ENCODE measurements at places on chromosomes 1 and 21.

DNA sequence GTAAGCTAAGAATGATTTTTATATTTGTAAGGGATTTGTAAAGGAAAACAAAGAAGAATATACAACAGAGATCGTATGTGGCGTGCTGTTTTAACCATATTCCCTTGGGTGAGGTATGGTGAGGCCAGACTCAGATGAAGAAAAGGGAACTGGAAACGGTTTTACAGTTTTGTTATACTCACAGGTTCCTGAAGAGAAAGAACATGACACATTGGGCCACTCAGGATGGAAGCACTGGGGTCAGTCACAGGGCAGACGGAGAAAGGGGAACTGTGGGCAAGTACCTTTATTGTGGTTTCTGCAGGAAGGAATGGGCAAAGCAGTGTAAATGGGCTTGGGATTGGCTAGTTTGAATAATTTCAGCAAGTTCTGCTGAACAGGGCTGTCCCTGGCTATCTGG, 177.4 kb downstream of the LBR start:
- DNase-seq = no peak

DNA sequence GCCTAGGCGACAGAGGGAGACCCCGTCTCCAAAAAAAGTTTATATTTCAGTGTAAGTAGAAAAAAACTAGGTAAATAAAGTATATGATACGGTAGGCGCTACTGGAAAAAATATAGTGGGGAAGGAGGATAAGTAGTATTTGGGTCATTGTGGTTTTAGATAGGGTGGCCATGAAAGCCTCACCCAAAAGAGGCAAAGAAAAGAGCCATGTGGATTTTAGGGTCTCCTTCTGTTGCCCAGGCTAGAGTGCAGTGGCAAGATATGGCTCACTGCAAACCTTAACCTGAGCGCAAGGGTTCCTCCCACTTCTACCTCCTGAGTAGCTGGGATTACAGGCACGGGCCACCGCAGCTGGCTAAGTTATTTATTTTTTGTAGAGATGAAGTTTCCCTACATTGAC, 17.1 kb downstream of the LEPR start:
- DNase-seq = no peak

DNA sequence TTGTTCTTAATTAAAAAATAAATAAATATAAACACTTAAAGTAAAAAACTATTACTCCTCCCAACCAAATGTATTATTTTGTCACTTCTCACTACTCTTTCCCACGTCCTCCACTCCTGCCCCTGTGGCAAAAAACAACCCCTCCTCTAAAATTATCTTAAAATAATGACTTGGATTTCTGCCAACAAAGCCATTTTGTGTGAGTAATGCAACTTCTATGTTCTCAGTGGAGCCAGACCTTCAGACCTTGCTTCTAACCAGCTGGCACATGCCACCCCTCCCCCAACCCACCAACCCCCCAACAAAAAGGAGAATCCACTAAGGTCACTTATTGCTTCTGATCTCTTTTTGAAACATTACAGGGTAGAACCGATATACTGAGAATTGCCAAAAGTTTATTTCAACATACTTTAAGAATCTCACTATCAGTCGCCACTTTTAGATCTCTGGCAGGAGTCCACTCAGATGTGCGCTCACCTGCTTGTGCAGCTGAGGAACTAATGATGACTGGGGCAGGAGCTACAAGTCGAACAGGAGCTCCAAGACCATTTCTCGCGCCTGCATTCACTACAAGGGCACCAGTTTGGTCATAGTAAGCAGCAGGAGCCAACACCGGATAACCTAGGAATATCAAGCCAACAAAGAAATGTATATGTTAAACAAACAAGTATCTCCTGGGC, 58.3 kb upstream of the SDC3 start:
- no peak for DNase-seq

- no peak for DNase-seq
Observed at GRCh38 chr1:15384301-15384901, 25.3 kb upstream of the EFHD2 start.

DNA sequence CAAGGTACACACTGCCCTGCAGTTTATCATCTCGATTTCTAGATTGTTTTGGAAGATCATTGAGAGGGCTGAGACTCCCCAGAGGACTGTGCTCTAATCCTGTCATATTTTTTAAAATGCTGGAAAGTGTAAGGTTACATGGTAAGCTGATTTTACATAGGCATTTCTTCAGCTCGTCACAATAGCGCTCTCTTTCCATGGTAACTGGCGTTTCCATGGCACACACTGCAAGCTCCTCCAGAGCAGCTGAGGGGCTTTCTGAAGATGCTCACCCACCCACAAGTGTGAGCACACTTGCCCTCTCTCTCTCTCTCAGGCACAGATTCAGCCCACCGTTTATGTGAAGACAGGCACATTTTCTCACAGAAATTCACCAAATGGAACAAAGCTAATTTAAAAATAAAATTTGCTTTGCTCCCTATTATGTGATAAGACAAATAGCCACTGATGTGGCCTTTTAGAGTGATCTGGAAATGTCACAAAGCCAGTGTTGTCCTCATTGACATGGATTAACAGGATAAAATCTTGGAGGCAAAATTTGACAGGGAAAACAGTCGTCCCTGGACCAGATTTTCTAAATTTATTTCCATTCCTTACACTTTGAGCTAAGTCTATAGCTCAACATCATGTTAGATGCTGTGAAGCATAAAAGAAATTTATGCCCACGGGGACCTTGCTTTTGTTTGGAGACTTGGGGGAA, 421.5 kb downstream of the RWDD3 start:
- DNase-seq = no peak

DNA sequence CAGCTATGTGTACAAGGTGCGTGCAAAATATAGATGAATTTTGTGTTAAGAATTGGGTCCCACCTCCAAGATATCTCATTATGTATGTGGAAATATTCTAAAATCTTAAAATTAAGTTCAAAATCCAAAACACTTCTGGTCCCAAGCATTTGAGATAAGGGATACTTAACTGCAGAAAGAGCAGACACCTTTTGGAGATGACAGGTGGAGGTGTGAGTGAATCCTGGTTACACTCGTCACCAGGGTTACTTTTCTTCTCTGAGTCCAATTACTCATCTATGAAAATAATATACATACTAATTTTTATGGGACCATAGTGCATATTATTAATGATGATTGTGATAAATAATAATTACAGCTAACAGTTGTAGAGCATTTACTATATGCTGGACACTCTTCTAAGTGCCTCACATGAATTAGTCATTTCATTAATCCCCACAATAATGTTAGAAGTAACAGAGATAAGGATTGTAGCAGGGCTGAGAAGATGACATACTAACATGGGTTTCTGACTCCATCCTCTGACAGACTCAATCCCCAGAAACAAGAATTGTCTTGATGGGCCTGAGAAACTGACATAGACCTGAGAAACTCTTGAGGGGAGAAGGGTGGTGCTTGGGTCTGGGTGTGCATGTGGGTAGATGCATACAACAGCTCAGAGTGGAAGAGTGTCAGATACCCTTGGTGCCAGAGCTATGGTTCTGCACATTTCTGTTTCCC, 8.3 kb upstream of the FASLG start:
- no peak for DNase-seq

DNA sequence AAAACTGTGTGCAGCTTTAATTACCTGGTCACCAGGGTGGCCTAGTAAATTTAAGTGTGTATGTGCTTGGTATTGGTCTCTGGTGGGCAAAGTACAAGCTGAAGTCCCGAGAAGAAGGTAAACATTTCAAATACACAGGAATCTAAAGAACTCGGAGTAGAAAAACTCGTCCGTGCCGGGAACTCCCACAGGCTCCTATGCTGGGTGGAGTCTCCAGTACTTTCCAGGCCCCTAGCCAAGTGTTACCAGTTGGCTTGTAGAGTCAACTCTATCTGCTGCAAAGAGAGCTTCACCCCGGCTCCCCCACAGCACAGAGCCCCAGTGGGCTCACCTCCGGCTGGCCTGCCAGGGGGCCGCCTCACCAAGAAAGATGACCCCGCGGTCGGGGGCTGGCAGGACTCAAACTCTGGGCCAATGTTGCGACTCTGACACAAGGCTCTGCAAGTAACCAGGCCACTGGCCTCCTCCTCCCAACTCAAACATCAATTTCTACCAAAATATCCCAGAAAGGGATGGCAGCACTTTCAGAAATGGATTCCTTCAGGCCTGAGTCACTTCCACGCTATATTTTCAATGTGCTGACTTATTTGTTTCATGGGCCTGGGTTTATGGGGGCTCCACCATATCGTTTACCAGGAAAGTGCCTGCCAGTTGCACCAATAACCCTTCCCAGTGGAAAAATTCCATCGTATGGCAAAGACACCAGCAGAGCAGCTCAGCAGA, 73.9 kb downstream of the SLC66A1 start:
- DNase-seq = no peak

DNA sequence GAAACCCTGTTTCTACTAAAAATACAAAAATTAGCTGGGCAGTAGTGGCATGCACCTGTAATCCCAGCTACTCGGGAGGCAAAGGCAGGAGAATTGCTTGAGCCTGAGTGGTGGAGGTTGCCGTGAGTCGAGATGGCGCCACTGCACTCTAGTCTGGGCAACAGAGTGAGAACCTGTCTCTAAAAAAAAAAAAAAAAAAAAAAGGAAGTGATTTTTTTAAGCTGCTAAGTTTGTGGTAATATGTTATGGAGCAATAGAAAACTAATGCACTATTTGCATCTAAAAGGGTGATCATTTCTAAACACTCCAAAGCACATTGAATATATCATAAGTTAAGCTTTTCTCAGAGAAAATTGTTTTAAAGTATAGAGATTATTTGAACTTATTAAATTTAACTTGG, 244.8 kb upstream of the SPAG17 start:
- DNase-seq = no peak

GRCh38 chr1:167094690-167095089, 815 bp downstream of the STYXL2 start:
- DNase-seq = no peak

GRCh38 chr1:10640843-10641553, 155.4 kb downstream of the CASZ1 start:
- DNase-seq = no peak

GRCh38 chr1:222009105-222009730, 267.3 kb upstream of the DUSP10 start:
- DNase-seq = peak; percentile 23

- DNase-seq = no peak
Observed at GRCh38 chr1:91527266-91527765, 26.7 kb downstream of the CDC7 start.

DNA sequence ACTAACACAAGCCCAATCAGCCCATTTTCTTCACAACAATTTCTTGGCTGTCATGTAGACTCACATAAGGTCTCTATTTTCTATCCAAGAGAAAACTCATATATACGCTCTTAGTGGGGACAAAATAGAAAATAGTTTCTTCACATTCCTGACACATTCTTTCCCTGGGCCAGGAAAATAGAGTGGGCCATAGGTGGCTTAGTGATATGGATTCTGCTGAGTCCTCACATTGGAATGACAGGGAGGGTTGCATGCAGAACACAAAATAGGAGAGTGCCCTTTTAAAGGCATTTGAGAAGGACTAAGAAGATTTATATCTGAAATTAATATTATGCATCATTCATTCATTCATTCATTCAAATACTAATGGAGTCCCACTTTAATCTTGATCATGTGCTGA, 207.7 kb downstream of the LYPLAL1 start:
- no peak for DNase-seq

- no peak for DNase-seq
Observed at GRCh38 chr1:181112071-181112929, 23.8 kb downstream of the IER5 start.

DNA sequence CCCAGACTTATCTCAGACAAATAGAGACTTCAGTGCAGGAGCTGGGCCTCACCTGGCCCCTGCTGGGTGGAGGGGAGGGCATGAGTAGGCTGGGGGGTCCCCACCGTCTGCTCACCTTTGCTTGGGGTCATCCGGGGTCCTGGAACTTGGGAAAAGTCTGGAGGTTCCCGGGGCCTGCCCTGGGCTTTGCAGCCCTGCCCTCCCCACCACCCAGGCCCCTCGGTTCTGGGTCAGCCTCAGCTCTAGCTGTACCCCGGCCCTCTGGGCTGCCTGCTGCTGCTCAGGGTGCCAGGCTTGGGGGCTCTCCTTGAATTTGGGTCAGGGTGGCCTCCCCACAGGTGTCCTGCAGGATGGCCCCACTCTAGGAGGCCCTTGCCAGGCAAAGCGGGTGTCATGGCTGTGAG, 2.4 kb upstream of the TMEM52 start:
- DNase-seq = no peak

DNA sequence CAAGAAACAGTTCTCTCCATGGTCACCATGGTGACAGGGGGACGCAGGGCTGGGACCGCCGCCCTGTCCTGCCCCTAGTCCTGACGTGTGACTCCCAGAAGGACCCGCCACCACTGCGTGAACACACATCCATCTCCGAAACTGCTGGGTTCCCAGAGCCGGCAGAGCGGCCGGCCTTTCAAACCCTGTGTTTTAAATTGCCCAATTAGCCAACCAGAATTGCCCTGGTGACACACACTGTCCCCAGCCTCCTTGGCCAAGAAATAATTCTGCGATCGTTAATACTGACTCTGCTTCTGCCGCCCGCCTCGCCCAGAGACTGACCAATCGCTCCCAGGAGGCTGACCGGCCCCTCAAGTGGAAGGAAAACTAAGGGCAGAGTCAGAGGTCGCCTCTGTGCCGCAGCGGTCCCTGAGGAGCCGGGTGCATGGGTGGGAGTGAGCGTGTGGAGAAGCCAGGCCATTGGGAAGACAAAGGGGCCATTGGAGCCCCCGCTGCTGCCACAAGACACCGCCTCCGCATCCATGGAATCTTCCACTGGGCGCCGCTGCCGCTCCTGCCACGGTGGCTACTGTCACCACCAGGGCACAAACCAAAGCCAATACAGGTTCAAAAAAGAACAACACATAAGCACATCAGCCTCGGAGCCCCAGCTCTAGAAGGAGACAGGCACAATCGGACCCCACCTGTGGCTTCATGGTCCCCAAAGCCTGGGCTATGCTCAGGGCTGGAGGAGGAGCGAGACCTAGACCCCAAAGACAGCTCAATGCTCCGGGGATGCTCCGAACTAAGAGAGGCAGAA, 273.2 kb downstream of the NPHP4 start:
- DNase-seq = no peak

DNA sequence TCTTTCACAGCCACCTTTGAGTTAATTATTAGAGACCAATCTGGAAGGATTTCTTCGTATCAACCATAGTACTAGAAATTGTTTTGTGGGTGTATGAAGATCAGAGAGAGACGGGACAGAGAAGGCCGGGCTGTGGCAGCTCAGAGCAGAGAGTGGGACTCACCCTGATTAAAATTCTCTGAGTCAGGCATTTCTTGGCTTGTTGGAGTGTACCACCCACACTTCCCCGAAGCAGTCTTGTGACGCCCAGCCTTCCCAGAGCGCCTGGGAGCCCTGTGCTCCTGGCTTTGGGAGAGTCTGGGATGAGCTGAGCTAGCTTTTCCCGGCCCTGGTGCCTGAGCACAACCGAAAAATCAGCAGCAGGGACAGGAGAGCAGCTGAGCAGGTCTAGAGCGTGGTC, 19.4 kb downstream of the PLEKHM2 start:
- no peak for DNase-seq

GRCh38 chr1:47784497-47784822, 212.7 kb downstream of the TRABD2B start:
- DNase-seq = no peak

- DNase-seq = no peak
Observed at GRCh38 chr1:17313530-17314309, 5.7 kb downstream of the PADI4 start.
